ENCODE measurements at places on chromosomes 11 and 22.

GRCh38 chr11:10651656-10652361, 41.7 kb downstream of the IRAG1 start:
- no peak for DNase-seq

GRCh38 chr11:62974848-62975522, 9.8 kb downstream of the SLC22A6 start:
- peak; percentile 57 for DNase-seq

DNA sequence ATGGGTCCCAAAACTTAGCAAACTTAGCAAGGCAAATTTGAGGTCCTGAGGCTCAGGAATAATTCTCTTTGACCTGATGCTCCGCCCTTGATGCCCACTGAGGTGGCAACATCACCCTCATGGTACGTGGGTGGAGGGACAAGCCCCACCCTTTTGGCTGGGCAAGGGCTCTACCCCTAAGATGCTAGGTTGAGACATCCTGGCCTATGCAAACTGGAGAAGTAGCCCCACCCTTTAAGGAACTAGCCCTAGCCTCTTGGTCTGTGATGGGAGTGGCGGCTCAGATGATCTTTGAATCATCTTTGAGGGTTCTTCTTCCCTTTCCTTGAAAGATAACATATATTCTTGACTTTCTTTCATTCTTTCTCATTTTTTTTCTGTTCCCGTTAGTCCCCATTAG, 32.9 kb downstream of the CABIN1 start:
- peak; percentile 43 for DNase-seq

GRCh38 chr11:115644856-115645255, 140.6 kb upstream of the CADM1 start:
- no peak for DNase-seq

DNA sequence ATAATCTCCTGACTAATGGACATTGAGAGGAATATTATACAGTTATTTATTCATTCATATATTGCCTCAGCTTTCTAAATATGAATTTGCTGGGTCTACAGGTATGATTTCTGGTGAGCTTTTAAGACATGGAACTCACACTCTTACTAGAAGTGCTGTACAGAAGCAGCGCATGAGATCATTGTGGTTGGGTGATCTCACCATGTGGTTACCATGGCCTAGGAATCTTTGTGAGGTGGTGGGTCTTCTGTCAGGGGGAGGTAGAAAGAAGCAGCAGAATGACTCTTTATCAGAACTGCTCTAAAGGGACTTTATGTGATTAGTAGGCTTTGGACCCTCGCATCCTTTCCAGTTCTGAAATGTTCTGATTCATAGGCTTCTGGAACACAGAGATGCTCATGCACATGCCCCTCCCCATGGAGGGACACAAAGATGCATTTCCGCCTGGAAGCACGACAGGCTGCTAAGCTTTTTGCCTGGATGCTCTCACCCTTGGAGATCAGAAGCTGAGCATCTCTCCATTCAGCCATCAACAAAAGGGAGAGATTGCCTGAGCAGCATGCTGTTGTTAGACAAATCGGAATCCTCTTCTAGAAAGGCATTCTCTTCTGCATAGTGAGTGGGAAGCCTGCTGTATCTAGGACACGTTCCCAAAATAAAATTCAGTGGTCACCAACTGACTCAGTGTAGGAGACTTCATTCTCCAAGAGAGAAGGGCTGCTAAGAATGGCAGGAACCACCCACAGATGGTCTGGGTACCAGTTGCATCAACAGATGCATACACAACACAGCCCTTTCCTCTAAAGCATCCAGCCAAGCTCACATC, 51.3 kb downstream of the KIRREL3 start:
- DNase-seq: no peak

DNA sequence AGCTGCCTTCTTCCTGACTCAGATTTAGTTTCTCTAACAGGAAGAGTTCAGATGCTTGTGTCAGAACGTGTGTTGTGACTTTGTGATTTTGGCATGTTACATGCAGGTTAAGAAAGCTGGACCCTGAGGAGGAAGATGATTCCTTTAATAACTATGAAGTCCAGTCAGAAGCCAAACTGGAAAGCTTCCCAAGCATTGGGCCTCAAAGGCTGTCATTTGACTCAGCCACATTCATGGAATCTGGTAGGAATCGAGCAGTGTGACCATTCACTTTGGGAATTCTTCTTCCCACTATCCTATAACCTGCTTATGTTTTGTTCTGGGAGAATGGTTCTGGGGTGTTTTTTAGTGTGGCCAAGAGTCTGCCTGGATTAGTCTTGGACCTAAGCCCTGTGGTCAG, 48.0 kb downstream of the CABIN1 start:
- no peak for DNase-seq

DNA sequence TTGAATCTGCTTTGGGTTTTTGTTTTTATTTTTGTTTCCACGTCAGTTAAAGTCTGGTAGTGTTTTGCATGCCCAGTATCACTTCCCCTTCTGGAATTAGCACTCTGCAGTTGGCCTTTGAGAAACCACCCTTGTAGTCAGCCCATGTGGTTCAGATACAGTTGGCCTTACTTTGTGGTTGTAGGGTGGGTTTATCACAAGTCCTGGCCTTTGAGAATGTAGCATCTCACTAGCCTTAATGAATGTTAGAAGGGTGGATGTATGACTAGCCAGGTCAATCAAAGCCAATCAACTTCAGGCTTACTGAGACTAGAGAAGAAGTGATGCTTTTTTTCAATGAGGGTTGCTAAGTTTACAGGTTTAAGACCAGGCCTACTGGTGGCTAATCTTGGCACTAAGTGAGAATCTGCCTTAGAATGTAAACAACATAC, 19.8 kb downstream of the ARL14EP start:
- no peak for DNase-seq

GRCh38 chr11:65036931-65037330, 4.1 kb upstream of the SAC3D1 start:
- no peak for DNase-seq

- DNase-seq: no peak
These were observed 198.5 kb upstream of the NCAM1 start for GRCh38 chr11:112762707-112763090.

- no peak for DNase-seq
These were observed 66.3 kb downstream of the CABIN1 start for GRCh38 chr22:24077416-24077815.

DNA sequence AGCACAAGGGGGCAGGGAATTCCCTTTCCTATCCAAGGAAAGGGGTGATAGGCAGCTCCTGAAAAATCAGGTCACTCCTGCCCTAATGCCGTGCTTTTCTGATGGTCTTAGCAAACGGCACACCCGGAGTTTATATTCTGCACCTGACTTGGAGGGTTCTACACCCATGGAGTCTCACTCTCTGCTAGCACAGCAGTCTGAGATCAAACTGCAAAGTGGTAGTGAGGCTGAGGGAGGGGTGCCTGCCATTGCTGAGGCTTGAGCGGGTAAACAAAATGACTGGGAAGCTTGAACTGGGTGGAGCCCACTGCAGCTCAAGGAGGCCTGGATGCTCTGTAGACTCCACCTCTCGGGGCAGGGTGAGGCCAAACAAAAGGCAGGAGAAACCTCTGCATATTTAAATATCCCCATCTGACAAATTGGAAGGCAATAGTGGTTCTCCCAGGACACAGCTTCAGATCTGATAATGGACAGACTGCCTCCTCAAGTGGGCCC, 194.7 kb downstream of the OR4A47 start:
- no peak for DNase-seq

- DNase-seq: no peak
These were observed 16.3 kb downstream of the HTR3A start for GRCh38 chr11:113991170-113991569.

DNA sequence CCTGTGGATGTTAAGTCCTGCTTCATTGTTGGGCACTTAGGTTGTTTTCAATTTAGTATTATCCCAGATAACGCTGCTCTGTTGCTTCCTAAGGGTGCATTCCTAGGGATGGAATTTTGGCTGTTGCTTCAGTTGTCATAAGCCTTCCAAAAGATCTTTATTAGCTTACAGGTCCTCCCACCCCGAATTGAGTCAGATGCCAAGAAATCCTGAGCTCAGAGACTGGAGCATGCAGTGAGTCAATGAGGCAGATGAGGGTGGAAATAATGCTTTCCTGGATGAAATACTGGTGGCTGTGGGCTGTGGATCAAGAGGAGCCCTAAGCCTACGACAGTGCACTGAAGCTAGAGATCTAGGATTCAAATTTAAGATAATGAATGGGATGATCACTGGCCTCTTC, 10.7 kb upstream of the IL18BP start:
- DNase-seq: no peak

Data from activated CD8-positive, alpha-beta memory T cell treated with anti-CD3 and anti-CD28 coated beads, Interleukin-2, amount 50 U/mL, for 48 hours (primary cell).